Right atrium auricular region (tissue), 2 donors: ENCODE measurements at places on chromosomes 2 and 18.

DNA sequence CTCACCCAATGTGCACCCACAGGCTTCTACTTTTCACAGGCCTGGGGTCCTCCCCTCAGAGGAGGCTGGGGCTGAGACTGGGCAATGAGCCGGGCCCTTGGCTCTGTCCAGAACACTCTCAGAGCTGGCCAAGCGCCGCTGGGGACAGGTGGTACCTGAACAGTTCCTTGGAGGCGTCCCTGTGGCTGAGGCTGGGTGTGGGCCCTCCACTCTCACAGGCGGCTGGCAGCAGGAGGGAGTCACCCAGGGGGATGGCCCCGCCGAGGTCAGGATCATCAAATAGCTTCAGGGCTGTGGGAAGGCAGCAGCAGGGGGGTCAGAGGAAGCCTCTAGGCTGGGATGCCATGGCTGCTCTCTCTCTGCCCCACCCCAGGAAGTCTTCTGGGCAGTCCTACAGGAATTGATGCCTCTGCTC lies 27.1 kb downstream of the HS1BP3 start:
- no peak for DNase-seq

- no peak for DNase-seq
Measured at GRCh38 chr2:191019376-191019775, 5.4 kb upstream of the STAT1 start.

GRCh38 chr18:13624563-13625237 lies 101.7 kb downstream of the FAM210A start:
- no peak for DNase-seq

DNA sequence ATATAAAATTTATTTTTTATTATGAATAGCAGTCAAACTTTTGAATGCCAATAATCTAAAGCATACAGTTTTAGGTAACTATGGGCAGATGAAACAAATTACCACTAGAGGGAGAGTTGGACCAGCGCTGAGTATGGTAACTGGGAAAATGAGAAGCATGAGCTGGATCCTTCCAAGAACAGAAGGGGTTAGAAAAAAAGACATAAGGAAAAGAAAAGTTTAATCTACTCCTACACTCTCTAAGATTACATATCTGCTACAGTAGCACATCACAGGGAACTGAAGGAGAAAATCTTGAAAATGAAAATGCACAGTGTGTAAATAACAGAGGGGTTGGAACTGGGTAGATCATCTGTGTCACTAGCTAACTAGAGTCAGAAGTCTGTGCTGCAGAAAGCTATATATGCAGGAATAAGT lies 15.5 kb downstream of the REG3G start:
- DNase-seq, result no peak

- DNase-seq, result no peak
Measured at GRCh38 chr2:73642338-73643018, at the start of gene NAT8. Gene NAT8 (minus strand): TSS chr2:73642422. CDS start chr2:73641628, 794 bp downstream.
